Myocyte (in vitro differentiated cells): ENCODE measurements at places on chromosomes 1 and 21.
A peak's percentile ranks its signal among the peaks of the same experiment; 100 is the strongest.

GRCh38 chr1:38026592-38027200, 14.2 kb downstream of the UTP11 start:
- DNase-seq = peak; percentile 63

DNA sequence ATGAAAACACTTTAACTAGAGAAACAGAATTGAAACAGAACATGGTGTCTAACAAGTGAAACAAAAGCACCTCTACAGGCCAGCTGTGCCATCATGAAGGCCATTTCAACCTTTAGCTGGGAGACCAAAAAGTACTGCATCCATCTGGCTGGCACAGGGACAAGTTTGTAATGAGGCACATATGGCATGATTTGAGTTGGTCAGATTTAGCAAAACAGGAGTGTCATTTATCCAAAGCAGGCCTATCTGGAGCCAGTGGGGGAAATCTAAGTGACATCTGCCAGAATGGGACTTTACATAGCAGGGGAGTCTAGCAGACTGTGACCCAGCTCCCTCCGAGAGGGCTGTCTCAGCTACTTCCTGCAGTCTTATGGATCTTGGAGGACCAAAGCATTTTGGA, 51.9 kb downstream of the DNTTIP2 start:
- DNase-seq = peak; percentile 24

GRCh38 chr1:203276408-203276807, 28.9 kb upstream of the BTG2 start:
- DNase-seq = no peak

GRCh38 chr1:175702079-175702795, 41.2 kb downstream of the TNR start:
- DNase-seq = no peak

DNA sequence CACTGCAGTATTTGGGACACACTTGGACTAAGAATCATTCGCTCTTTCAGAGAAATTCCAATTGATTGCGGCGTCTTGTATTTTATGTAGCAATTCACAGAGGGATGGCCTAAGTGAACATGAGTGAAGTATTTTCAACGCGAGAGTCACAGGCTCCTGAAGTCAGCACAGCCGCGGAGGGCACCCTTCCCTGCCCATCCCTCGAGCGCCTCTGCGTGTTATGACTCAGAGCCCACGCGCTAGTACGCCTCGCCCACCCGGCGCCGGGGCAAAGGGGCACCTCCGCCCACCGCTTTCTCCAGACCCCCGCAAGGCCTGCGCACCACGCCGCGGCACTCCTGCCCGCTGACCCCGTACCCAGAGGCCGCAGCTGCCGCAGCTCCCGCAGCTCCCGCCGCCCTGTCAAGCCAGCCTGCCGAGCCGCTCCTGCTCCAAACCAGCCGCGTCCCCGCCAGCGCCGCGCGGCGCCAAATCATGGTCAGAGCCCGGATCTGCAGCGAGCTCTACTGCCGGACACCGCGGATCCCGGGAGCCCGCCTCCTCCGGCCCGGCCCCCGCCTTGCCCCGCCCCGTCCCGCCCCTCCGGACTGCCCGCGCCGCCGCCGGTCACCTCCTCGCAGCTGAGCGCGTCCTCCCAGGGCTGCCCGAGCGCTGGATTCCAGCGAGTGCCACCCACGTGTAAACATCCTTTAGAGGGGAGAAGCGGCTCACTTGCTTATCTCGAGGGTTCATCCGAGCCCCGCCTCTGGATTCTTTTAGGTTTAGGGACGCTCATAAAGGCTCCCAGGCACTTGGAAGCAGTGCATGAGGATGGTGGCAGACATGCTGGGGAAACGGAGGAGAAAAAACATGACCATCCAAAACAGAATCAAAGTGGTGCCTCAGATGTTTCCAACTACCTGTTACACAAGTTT, at the start of gene GLRX2:
Gene GLRX2 (minus strand): TSS at position 508 of the 914 bp plus-strand sequence. CDS start 32 bp downstream, at position 476.
- DNase-seq = peak; percentile 89

GRCh38 chr1:22037520-22037919, 15.0 kb upstream of the CDC42 start:
- DNase-seq = no peak

GRCh38 chr21:25081096-25081495, 526.2 kb downstream of the MRPL39 start:
- DNase-seq = no peak

- DNase-seq = no peak
Measured at GRCh38 chr21:42569732-42570301, 56.2 kb downstream of the SLC37A1 start.

DNA sequence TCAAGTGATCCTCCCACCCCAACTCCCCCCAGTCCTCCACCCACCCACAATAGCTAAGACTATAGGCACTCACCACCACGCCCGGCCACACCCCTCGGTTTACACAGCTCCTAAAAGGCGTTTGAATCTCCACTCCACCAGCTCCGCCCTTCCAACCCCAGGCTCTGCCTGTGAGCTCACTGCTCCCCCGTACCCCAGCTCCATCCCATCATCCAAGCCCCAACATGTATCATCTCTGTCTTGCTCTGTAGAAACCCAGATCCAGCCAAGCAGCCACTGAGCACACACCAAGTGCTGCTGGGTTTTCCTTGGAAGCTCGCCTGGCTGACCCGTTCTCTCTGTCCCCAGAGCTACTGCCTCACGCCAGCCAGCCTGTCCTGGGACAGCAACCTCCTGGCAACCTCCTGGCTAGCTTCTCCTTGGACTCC, 12.0 kb upstream of the S100A2 start:
- no peak for DNase-seq

DNA sequence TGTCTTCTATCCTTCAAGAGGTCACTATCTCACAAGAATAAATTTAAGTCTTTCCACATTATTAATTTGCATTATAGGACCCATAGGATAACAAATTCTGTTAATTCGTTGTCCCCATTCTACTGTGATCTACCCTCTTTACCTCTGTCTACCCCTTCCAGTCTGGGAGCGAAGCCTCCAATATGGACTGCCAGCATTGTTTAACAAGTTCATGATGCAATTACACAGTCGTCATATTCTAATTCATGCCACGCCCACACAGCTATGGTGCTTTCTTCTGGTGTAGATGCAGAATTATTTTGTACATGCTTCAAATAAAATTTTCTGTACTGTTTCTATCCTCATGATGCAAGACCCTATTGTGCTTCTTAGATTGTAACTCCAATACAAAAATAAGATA, 178.3 kb upstream of the PALMD start:
- DNase-seq = no peak

- DNase-seq = no peak
Measured at GRCh38 chr21:39114871-39115575, 68.2 kb downstream of the PSMG1 start.

- no peak for DNase-seq
Measured at GRCh38 chr1:205275133-205275532, 46.4 kb downstream of the NUAK2 start.

DNA sequence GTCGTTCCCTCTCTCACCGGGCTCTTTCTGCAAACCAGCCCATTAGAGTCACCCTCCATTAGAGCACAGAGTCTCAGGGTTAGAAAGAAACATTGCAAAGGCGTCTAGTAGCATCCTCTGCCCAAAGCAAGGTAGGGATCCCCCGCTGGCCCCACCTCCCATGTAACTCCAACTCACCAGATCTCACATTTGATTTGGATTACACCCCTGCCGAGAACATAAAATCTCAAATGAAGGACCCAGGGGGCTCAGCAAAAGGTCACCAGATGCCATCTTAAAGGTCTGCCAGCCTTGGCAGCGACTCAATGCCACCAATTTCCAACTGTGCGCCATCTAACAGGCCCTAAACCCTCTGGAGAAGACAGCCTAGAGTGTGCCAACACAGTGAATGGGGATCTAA, 14.1 kb downstream of the C1orf87 start:
- no peak for DNase-seq

DNA sequence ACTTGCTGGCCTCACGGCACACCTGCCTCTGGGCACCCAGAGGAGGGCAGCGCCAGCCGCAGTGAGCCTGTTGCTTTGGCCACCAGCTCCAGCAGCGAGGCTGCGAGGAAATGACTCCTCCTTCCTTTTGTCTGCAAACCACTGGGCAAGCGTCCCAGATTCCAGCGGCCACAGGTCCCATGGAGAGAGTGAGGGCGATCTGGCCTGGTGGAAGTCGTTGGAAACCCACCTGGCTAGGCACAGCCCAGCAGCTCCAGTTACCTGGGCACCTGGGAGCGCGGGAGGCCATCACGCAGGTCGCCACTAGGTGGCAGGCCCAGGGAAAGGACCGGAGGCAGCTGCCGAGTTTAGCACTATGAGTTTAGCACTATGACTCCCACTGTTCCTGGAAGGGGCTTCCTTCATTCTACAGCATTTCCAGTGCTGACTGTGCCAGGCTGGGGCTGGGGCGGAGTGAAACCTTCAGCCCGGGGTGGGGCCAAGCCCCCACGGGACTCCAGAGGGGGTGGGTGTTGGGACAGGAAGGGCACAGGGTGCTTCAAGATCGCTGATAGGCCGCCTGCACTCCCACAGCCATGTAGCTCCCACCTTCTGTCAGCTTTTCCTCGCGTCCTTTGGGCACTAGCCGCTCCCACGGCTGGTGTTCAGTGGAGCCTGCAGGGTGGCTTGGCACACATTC, 1.1 kb upstream of the ESPN start:
- peak; percentile 77 for DNase-seq

DNA sequence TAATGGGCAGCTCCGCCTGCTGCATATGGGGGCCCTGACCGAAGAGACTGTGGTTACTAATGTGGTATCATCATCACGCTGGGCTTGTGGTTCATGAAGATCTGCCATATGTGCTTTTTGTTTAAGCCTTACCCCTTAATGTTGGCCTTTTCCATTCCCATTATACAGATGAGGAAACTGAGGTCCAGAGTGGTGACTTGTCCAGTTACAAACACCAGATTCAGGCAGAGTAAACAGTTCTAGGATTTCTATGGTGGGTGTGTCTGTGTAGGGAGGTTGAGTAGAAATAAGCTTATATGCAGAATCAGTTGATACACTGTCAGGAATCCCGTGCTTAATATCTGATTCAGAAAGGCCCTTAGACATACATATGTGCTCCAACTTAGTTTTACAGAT, 691 bp downstream of the UTP11 start:
- DNase-seq = no peak

DNA sequence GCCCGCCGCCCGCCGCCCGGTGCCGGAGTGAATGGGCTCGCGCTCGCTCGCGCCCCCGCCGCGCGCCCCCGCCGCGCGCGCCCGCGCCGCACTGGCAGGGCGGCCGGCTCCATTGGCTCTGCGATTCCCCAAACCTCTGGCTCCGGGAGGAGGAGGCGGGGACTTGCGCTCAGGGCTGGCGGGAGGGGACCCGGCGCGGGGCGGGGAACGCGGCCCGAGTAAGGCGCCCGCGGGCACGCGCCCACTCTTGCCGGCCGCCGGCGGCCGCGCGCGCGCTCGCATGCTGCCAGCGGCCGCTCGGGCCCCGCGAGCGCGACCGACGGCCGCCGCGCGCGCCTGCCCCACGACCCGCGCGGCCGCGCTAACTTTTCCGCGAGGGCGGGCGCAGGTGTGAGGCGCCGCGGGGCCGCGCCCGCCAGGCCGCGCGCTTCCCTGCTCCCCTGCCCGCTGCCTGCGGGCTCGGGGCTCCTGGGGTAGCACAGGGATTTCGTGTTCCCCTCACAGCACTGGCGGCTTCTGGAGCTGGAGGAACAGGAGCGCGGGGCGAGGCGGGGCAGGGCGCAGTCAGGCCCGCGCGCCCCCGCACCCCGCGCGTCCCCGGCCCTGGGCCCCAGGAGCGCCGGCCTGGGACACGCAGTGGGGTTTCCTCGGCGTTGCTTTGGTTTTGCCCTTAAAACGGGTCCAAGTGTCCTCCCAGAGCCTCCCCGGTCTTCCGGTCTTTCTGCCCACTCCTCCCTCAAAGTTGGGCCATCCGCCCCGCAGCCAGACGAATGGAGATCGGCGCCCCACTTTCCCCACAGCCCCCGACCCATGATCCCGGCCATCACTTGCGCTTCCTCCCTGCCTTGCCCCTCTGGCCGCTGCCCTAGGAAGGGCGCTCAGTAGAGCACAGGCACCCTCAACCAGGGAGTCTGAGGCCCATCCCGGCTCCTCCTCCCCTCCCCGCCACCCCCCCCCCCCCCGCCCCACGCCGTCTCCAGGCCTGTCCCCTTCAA, 101.5 kb downstream of the CASZ1 start:
- DNase-seq = peak; percentile 81

DNA sequence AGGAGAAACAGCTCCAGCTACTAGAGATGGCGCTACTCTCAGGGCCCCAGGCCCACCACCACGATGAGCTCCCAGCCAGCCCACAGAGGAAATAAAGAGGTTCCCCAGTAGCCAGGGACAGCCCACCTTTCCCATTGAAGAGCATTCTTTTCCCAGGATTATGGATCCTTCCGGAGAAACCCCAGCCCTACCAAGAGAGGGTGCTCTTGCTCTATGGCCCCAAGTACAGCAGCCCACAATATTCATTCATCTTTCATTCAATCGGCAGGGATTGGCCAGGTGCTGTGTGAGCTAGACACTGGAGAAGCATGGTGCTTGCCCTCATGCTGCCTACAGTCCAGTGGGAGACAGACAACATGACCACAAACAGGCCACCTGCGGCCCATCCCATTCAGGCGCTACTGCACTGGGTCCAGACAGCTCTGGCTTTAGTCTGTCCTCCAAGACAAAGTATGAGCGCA, 29.9 kb downstream of the PMVK start:
- peak; percentile 29 for DNase-seq

GRCh38 chr1:40307186-40307585, 9.9 kb downstream of the COL9A2 start:
- DNase-seq = no peak

DNA sequence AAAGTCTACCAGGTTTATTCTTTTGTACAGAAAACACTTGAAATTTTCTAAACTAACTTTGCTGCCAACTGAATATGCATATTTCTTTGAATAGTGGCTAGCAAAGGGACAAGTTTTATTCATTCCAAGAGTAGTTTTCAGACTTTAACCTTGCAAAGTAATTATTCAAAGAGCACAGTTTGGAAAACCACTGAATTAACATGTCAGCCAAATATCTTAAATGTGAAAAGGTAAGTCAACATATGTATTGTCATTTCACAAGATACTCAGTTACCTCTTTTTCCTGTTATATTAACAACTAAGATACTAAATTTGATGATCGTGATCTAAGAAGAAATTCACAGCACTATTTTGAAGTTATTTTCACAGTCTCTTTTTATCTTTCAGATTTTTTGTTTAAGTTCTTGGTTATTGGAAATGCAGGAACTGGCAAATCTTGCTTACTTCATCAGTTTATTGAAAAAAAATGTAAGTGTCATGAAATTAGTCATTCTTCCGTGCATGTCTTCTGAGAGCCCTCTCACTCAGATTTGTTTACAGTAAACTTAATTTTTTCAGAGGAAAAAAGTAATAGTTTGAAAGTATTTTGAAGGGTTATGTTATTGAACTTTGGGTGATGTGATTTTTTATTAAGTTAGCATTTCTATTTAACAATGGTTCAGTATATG, 15.3 kb downstream of the RAB4A start:
- DNase-seq = no peak

- DNase-seq = no peak
Measured at GRCh38 chr1:25210728-25211127, 21.6 kb downstream of the SYF2 start.

DNA sequence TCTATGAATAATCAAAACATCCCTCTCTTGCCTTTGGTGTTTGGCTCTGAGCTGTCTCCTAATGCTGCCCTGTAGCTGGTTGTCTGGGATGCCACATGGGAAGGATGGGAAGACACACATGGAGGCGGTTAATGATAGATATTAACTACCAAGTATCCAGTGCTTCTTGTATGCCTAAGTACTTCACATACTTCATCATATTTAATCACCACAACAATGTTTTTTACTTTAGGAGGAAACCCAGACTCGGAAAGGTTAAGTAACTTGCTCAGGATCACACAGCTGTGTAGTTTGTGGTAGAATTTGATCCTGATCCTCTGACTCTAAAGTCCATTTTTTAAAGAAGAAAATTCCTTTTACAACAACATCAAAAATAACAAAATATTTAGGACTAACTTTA, 88.0 kb downstream of the HHAT start:
- peak; percentile 64 for DNase-seq

GRCh38 chr1:67677930-67678329, 7.1 kb upstream of the GADD45A start:
- DNase-seq = no peak
